Activated CD4-positive, alpha-beta T cell treated with anti-CD3 and anti-CD28 coated beads, Interleukin-2, amount 50 U/mL, for 24 hours (primary cell): ENCODE measurements at places on chromosomes 16 and 17.
A peak's percentile ranks its signal among the peaks of the same experiment; 100 is the strongest.

GRCh38 chr16:80974649-80975376, 31.9 kb downstream of the CMC2 start:
- DNase-seq, result no peak

- no peak for DNase-seq
These were observed 5.4 kb upstream of the CSNK1D start for GRCh38 chr17:82278786-82279391.

DNA sequence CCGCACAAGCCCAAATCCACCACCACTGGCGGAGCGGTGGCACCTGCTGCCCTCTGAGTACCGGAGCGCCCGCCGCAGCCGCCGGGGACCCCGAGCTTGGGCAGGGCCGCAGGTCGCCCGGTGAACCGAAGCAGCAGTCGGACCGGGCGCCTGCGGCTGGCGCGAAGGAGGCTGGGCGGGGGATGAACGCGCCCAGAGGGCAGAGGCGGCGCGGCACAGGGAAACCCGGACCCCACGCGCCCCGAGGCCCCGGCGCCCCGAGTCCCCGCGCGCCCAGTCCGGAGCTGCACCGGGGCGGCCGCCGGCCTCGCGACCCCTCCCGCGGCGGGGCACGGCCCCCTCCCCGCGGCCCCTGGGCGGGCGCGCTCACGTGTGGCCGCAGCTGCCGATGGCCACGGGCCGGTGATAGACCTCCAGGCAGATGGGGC, 393 bp downstream of the RNF166 start:
- no peak for DNase-seq

DNA sequence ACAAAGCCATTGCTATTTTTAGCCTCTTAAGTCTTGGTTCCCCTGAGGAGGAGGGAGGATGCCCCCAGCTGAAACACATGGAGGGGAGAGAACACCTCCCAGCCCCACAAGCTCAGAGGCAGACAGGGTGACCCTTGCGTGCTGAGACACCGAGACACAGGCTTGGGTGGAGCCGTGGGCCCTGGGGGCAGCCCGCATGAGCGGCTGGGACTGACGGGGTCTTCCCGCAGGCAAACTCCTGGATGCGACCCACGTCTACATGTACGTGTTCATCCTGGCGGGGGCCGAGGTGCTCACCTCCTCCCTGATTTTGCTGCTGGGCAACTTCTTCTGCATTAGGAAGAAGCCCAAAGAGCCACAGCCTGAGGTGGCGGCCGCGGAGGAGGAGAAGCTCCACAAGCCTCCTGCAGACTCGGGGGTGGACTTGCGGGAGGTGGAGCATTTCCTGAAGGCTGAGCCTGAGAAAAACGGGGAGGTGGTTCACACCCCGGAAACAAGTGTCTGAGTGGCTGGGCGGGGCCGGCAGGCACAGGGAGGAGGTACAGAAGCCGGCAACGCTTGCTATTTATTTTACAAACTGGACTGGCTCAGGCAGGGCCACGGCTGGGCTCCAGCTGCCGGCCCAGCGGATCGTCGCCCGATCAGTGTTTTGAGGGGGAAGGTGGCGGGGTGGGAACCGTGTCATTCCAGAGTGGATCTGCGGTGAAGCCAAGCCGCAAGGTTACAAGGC, 9.8 kb downstream of the SLC16A3 start:
- DNase-seq, result peak; percentile 63

DNA sequence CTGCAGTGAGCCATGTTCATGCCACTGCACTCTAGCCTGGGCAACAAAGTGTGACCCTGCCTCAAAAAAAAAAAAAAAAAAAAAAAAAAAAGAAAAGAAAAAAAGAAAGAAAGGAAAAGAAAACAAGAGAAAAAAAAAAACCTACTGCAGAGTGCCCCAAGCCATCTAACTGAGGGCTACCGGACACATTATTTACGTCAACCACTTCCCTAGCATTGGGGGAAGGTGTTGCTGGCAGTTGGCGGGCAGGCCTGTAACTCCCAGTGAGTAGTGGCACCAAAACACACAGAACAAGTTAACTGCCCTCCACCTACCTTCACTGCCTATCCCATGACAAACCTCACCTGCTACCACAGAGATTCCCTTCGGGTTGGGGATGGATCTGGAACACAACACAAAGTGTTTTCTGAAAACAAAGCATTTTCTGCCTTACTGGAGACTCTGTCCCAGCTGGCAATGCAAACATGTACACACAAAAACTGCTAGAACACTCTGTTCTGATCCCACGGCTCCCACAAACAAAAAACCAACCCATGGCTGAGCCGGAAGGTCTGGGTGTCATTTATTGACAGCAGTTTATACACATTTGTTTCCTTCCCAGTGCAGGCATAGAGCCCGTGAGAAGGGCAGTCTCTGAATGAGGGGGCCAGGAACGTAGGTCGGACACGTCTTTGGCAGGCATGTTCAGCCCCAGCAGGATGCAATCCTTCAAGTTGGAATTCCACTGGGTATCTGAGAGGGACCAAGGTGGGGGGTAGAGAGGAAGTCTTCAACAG, 11.0 kb downstream of the PHB1 start:
- no peak for DNase-seq

DNA sequence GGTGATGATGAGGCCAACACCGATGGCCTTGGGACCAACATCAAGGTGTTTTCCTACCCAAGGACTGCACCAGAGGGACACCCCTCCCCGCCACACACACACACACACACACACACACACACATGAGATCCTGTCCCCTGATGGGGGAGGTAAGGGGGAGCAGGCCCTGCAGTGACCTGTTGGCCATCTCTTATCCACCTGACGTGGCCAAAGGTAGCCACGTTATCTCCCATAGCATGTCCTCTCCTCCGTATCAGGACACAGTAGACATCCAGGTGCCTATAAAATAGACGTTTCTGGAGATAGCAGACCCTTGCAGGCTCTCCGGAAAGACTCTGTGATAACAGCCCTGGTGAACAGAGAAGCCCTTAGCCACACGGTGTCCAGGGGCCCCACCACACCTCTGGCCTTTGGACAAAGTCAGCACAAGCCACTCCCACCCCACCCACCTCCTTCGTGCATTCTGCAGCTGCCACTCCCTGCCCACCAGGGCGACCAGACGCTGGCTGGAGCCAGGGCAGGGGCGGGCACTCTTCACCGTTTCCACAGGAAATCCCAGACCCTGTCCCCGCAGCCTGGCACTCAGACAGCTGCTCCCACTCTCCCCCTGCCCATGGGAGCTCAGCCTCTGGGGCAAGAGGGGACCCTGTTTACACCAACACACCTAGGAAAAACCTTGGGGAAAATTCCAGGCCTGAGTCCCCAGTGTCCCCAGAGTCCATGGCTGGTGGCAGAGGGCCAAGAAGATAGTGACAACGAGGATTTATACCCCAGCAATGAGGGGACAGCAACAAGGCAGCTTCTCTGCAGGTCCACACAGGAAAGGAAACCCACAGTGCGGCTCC, 15.4 kb upstream of the ENPP7 start:
- DNase-seq, result no peak

- DNase-seq, result no peak
These were observed 63.7 kb upstream of the MRTFB start for GRCh38 chr16:14007450-14007849.

DNA sequence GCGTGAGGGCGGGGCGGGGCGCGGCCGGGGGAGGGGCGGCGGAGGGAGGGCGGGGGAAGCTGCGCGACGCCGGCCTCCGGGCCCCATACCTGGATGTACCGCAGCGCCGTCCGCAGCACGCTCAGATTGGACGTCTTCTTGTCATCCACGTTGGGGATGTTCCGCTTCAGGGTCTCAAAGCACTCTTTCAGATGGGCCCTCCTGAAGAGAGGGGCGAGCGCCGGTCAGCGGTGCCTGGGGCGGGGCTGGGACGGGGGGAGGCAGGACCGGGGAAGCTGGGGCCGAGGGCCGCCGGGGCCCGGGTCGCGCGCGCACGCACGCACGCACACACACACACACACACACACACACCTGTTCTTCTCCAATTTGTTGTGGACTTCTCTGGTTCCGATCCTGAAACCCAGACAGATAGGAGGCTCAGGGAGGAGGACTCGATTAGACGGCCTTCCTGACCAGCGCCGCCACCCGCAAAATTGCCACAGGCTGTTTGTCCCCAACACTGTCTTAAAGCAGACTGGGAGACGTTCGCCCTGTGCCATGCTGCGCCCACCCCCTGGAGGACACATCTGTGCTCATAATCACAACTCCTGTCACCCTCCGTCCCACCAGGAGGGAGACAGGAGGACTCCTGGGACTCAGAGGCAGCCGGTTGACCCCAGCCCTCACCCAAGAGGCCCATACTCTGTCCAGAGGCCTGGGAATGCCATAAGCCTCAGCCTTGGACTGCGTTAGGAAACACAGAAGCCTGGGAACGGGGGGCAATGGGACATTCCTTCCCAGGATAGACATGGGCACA, 6.7 kb downstream of the MNT start:
- DNase-seq, result no peak

GRCh38 chr17:57782062-57782490, 37.0 kb upstream of the CCDC182 start:
- no peak for DNase-seq

- DNase-seq, result no peak
These were observed 40.3 kb upstream of the SNN start for GRCh38 chr16:11627822-11628457.

DNA sequence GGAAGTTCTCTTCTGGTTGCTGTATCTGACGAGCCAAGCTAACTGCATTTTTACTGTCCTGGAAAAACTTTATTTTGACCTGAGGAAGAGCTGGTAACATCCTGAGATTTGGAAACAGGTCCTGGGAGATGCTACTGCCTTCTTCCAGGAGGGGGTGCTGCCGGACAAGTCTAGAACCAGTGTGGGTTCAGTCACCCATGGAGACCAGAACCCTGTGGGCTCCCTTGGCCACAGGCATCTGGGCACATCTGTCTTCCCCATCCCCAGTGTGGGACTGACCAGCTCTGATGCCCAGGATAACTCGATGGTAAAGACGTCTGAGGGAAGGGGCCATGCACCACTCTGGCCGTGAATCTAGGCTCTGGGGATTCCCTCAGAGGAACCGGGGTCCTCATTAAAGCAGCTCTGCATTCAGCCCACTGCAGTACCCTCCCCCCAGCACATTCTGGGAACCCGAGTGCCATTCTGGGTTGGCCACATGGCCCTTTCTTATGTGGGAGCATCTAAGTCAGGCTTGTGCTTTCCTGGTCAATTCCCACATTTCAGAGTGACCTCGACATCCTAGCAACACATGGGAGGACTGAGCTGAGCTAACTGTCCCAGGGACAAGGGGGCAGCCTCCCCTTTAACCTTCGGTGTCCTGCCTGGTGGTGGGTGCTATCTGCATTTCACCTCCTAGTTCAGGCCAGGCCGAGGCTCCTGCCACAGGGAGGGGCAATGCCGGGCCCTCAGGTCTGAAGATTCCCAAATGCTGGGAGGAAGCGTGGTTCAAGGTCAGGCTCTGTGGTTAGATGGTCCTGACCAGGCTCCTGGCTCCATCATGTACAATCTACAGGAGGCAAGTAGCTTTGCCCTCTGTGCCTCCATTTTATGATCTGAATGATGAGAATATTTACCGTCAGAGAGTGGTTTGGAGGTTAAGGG, 6.4 kb downstream of the C16orf86 start:
- no peak for DNase-seq

GRCh38 chr17:9790889-9791876, at the start of gene DHRS7C:
Gene DHRS7C, minus strand, starts transcription at chr17:9791592. Its CDS starts 308 bp downstream, at chr17:9791284.
- no peak for DNase-seq

DNA sequence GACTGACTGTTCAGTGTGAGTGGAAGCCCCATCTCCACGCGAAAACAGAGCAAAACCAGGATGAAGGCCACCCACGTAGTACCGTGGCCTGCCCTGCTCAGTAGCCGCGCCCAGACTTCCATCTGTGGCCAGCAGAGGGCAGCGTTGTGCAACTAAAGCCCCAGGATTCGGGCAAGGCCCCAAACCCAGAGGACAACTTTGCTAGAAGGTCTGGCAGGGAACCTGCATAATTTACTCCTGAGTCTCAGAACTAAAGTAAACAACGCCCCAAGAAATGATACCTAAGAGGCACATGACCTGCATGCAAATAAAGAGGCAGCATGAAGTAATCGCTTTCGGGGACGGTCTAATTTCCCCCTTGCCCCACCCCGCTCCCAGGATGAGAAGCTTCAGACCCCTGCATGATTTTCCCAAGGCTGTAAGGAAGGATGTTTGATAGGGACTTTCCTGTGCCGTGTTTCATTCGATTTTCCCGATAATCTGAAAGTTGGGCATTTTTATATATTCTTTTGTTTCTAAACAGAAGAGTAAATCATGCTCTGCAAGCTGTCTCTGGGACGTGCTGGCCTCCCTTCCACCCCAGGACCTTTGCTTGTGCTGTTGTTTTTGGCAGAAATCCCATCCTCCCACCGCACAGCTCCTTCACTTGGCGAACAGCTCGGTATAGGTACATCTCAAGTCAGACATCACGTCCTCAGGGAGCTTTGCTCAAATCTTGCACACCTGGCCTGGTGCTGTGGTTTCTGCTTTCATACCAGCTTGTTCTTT, 18.6 kb downstream of the HSBP1 start:
- peak; percentile 64 for DNase-seq

- no peak for DNase-seq
These were observed 6.0 kb downstream of the KRT15 start for GRCh38 chr17:41512546-41513167.

DNA sequence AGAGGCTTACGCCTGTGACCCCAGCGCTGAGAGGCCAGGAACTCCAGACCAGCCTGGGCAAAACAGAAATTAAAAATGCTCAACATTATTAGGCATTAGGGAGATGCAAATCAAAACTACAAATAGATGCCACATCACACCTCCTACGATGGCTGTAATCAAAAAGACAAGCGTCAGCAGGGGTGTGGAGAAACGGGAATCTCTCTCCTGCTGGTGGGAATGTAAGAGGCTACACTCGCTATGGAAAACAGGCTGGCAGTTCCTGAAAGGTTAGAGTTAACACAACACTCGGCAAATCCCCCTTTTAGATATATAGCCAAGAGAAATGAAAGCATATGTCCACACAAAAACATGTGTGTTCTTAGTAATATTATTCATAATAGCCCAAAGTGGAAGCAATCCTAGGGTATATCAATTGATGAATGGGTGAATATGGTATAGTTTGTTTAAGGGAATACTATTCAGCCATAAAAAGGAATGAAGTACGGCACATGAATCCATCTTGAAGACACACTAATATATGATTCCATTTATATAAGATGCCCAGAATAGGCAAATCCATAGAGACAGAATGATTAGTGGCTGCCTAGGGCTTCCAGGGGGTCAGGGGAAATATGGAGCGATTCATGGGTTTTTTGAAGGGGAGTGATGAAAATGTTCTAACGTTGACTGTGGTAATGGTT, 1.8 kb upstream of the NPRL3 start:
- DNase-seq, result no peak

DNA sequence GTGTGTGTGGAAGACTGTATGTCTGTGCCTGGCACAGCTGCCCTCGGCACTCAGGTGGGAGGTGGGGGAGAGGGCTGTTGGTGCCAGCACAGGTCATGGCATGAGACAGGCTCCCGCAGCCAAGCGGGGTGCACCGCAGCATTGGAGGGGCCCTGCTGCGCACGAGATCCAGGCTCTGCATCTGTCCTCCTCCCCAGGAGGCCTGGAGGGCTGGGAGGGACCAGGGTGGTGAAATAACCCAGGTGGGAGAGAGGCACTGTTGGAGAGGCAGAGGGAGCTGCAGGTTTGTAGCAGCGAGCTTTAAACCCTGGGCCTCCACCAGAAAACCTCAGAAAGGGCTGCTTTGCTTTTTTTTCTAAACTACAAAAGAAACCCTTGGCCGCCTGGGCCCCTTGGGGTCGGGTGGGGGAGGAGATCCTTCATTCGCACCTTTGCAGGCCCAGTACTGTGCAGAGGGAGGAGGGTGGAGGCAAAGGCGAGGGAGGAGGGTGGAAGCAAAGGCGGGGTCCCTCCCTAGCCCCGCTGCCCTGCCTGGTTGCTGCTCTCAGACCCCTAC, 241.7 kb downstream of the SEC14L1 start:
- DNase-seq, result no peak
